Pancreas (tissue), 10 donors: ENCODE measurements at places on chromosomes 7 and 10. TPM values are rescaled to one million over a fixed set of nuclear protein-coding genes. Genes with fewer than 3 reads are reported as not detected.

The OR2A1 gene
- total RNA-seq: not detected

The PDE6C gene
- total RNA-seq: not detected

The ERVW-1 gene
- not detected for total RNA-seq

The CYP2C19 gene
- 0.28 TPM for total RNA-seq
